Neural crest cell (in vitro differentiated cells): ENCODE measurements at places on chromosomes 3 and 15. TPM values are rescaled to one million over a fixed set of nuclear protein-coding genes. Genes with fewer than 3 reads are reported as not detected.

The AHSG gene
- total RNA-seq = 0.30 TPM in 1 of 2 replicates, not detected in the other

The LEKR1 gene
- total RNA-seq = 1.1 and 1.8 TPM in 2 replicates

The KLHL40 gene
- not detected in 2 replicates for total RNA-seq

The INKA1 gene
- total RNA-seq = 15.5 and 17.3 TPM in 2 replicates

- DNase-seq = no peak
Observed at GRCh38 chr3:5213574-5213966, 26.1 kb downstream of the EDEM1 start.

The PLIN1 gene
- 0.56 and 0.73 TPM in 2 replicates for total RNA-seq

The LRRK1 gene
- 1.7 and 2.5 TPM in 2 replicates for total RNA-seq

The C3orf70 gene
- total RNA-seq = 15.9 and 16.1 TPM in 2 replicates

The HDC gene
- 2.6 and 3.5 TPM in 2 replicates for total RNA-seq

The TATDN2 gene
- 40.5 TPM in 2 replicates for total RNA-seq

DNA sequence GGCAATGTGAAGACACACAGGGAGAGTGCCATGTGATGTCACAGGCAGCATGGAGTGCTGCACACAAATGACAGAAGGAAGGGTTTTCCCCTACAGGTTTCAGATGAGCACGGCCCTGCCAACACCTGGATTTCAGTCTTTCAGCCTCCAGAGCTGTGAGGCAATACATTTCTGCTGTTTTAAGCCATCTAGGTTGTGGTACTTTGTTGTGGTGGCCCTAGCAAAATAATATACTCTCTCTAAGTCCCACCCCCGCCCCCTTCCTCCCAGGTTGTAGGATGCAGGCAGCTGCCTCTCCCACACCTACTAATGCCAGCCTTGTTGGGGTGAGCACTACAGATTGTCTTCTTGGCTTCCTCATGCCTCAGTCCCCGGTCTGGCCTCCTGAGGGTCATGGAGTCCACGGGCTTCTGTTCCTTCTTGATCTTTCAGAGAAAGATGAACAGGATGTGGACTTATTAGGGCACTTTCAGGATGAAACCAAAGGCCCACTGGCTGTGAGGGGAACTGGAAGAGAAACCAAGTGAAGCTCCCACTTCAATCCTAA is 180.0 kb downstream of the CD47 start:
- DNase-seq = no peak

GRCh38 chr3:131731709-131732108 is 228.9 kb upstream of the MRPL3 start:
- no peak for DNase-seq

- DNase-seq = no peak
Observed at GRCh38 chr15:71294911-71295602, 179.8 kb downstream of the THSD4 start.

The ARHGAP11A gene
- total RNA-seq = 95.2 and 96.0 TPM in 2 replicates

- DNase-seq = no peak
Observed at GRCh38 chr3:44682182-44682896, 30.1 kb upstream of the ZNF502 start.

The RYR3 gene
- total RNA-seq = 1.5 and 2.2 TPM in 2 replicates

The ATG3 gene
- total RNA-seq = 46.1 and 47.4 TPM in 2 replicates

The AGBL1 gene
- 0.05 and 0.07 TPM in 2 replicates for total RNA-seq
